H7 (cell line): ENCODE measurements at places on chromosomes 3 and 15.
A peak's percentile ranks its signal among the peaks of the same experiment; 100 is the strongest.

DNA sequence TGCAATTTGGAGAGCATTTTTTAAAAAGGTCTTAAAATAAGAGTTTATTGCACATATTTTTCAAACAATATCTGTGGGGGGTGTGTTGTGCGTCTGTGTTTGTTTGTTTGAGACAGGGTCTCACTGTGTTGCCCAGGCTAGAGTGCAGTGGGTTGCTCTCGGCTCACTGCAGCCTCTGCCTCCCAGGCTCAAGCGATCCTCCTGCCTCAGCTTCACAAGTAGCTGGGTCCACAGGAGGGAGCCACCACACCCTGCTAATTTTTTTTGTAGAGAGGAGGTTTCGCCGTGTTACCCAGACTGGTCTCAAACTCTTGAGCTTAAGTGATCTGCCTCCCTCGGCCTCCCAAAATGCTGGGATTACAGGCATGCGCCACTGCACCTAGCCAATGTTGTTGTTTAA is 2.7 kb downstream of the MLF1 start:
- DNase-seq = no peak

- DNase-seq = no peak
These were observed 127.4 kb downstream of the TFG start for GRCh38 chr3:100836661-100837060.

GRCh38 chr3:8982509-8982908 is 19.2 kb upstream of the RAD18 start:
- no peak for DNase-seq

DNA sequence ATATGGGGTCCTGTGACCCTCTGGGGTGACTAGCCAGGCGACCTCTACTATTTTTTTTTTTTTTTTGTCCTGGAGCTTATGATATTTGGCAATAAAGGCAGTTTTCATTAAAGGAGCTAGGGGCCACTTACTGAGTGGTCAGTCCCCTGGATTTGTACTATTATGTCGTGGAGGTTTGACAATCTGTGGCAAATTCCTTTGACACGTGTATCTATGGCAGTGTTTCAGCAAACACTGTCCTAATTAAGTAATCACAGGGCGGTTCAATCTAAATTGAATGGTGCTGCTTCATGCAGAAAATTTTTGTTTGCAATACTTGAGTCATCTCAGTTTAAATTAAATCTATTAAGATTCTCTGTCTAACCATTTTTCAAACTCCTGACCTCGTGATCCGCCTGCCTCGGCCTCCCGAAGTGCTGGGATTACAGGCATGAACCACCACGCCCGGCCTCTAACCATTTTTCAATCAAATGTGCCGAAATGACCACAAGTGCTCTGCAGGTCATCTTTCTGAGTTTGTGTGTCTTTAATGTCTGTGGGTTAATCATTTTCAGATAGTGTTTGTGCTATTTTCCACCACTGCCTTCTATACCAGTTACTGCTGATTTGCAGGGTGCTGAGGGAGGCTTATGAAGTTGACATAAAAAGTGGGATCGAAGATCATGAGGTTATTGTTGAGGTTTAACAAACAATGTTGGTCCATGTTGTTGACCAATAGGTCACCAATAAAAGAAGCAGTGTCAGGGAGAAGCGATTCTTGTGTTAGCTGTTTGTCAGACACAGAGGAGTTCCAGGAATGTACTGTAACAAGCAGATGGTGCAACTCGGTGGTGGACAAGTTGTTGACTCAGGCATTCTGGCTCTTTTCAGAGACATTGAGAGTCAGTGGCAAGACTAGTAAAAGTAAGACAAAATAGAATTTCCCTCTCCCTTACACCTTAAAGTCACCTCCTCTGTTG is 18.6 kb upstream of the SLC2A2 start:
- no peak for DNase-seq

- no peak for DNase-seq
These were observed 62.7 kb downstream of the POMGNT2 start for GRCh38 chr3:43043071-43043766.

DNA sequence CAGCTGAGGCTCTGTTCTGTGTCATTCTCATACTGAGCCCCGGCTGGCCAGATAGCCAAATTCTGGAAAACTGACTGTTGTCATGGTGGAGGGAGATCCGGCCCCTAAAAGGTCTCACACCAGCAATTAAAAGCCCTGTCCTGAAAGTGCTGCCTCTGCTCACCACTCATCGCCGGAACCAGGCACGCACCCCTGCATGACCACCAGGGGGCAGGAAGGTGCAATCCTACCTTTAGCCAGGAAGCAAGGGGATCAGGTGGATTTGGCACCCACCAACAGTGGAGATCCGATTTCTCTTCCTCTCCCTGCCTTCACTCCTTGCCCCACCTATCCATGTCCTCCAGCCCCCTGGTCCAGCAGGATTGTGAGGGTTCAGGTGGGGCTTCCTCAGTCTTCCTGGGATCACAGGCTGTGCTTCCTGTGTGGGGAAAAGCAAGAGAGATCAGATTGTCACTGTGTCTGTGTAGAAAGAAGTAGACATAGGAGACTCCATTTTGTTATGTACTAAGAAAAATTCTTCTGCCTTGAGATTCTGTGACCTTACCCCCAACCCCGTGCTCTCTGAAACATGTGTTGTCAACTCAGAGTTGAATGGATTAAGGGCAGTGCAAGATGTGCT is 16.1 kb upstream of the CACNA2D2 start:
- peak; percentile 89 for DNase-seq

- peak; percentile 19 for DNase-seq
These were observed 3.0 kb upstream of the VIPR1 start for GRCh38 chr3:42499478-42499871.

GRCh38 chr3:126995254-126995780 is 12.4 kb downstream of the PLXNA1 start:
- no peak for DNase-seq

DNA sequence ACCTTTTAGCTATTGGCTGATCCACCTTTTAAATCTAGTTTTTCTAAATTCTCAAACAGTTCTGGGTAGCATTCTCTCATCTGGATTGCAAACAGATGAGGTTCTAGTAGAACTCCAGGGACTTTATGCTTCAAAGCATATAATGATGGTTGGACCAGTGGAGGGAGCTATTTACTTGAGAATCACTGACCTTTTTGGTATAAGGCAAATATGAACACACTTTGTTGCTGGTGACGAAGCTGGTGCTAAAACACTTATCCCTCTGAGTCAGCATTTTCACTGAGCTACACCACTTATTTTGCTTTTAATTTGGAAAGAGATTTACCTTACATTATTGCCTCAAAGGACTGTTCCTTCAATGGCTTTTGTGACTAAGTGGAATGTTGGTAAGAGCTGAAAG is 58.6 kb upstream of the SLITRK3 start:
- peak; percentile 2 for DNase-seq

- DNase-seq = no peak
These were observed 3.4 kb downstream of the UROC1 start for GRCh38 chr3:126514161-126514560.

DNA sequence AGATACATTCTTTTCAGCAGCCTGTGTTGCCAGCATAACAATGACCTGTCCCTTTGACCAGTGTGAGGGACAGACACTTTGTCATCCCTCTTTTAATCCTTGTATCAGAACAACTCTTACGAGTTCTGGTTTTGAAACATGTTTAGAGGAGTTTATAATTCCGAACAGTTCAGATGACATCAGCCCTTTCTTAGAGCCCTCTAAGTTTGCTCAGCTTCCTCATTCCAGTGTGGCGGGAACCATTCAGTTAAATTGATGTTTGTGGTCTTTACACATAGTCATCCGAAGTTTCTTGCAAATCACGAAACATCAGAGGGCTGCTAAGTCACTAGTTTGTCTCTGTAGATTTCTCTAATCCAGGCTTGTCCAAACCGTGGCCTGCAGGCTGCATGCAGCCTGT is 102.5 kb downstream of the AKAP13 start:
- no peak for DNase-seq

DNA sequence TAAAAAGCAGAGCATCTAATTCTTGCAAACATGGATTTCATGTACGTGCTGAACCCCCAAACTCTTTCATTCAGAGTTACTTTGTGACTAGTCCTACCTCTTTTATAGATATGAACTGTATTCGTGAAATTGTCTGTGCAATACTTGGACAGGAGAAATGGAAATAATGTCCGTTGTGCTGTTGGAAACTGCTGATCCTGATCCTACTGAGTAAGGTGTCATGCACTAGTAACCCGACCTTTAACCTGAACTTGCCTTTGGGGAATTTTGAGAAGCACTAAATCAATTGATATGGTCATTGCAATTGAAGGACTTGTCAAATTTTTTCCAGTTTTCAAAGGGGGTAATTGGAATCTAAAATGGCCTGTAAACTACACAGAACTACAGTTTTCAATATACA is 856.4 kb downstream of the ROBO1 start:
- no peak for DNase-seq

GRCh38 chr3:43176666-43177065 is 70.8 kb upstream of the POMGNT2 start:
- DNase-seq = no peak

DNA sequence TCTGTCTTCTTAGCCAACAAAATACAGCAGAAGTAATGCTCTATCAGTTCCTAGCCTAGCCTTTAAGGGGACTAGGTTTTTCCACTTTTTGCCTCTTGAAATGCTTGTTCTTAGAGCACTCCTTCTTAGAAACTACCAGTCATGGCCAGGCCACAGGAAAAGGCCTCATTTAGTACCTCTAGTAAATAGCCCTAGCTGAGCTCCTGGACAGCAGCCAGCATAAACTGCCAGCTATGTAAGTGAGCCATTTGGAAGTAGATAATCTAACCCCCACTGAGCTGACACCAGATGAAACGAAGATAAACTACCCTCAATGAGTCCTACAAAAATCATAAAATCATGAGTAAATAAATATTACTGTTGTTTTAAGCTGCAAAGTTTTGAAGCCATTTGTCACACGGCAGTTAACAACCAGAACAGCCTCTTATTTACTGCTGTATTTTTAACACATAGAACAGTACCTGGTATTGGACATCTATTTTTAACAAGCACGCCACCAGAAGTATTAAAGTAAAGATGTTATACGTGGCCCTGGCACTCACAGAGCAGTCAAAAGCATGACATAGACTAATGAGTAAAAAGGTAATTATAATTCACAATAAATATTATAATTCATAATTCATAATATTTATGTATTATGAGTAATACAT is 12.0 kb downstream of the TBC1D5 start:
- DNase-seq = no peak

- no peak for DNase-seq
These were observed 24.2 kb downstream of the HDAC11 start for GRCh38 chr3:13504161-13504831.

DNA sequence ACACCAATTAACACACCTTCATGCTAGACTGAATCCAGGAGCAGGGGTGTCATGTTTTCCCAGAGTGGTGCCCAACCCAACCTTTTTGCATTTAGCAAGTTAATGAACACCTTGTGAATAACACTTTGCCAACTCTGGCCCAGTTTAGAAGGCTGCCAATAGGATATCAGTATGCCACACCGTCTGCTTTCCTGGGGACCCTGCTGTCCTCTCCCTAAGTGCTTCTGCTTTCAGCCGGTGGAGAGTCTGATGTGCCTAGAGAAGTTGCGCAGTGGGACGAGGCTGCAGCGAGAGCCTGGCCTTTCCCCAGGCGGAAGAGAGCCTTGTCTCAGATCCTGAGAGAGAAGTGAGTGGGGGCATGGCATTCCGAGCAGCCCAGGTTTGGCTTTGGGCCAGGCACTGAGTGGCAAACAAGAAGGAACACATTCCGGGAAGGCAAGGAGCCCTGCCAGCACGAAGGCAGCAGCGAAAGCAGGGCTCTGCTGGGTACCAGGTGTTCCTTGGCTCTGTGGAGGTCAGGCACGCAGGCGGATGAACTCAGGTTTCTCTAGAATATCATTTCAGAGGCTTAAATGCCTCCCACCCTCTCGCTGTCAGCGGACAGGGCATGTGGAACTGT is 36.9 kb downstream of the SENP8 start:
- DNase-seq = no peak

DNA sequence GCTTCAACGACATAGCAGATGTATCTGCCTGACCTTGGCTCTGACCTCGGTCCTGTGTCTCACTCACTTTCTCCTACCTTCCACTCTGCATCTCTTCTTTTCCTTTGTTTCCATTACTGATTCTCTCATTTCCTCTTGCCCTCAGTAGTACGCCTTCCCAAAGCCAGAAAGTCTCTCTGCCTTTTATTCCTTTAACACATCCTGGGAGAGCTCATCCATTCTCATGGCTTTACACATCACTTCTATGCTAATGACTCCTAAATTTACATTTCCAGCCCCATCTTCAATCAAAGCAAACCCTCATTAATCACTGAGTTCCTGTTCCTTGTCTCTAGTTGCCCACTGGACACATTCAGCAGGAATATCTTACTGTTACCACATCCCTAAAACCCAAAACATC is 938.6 kb downstream of the NTRK3 start:
- no peak for DNase-seq

DNA sequence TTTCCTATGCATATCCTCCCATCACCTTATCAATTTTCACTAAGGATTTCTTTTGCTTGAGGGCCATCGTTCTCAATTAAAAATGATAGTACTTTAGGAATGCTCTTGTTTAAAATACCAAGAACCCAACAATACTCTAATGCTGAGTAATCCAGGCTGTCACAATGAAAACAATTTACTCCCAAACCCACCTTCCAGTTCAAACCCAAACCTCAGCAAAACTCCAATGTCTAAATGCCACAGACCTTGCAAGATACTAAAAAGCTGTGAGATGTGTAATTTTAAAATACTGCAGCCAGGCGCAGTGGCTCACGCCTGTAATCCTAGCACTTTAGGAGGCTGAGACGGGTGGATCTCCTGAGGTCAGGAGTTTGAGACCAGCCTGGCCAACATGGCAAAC is 889.8 kb downstream of the ROBO1 start:
- no peak for DNase-seq

- no peak for DNase-seq
These were observed 89.4 kb upstream of the ZBTB20 start for GRCh38 chr3:115236496-115236895.
